ENCODE measurements at places on chromosomes 1 and 21.

DNA sequence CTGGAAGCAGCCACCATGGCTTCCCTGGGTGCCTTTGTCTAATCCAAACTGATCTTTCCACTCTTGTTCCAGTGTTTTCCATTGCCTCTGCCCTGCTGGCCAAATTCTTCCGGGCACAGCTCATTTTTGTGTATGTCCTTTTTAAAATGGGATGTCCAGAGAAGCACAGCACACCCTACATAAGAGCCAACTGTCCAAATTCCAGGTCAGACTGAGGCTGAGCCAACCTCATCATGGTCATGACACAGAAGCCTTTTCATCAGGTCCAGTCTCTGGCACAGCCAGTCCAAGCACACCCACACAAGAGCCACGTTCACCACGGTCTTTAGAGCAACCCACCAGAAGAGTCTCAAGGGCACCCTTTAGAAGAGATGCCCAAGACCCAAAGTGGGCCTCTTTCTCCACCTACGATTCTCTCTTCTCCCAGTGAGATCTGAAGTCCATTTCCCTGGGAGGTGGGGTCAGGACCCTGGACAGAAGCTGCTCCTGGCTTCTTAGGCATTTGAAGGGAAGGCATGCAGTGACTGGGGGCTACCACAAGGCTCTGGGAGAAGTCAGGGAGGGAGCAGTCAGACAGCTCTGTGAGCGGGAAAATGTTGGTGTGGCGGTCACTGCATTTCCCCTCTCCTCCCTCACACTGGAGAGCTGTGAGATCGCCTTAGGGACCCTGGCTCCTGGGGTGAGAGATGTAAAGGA lies 53.2 kb downstream of the SYT2 start:
- no peak for DNase-seq

- no peak for DNase-seq
Observed at GRCh38 chr1:74767490-74767889, 34.5 kb downstream of the TYW3 start.

DNA sequence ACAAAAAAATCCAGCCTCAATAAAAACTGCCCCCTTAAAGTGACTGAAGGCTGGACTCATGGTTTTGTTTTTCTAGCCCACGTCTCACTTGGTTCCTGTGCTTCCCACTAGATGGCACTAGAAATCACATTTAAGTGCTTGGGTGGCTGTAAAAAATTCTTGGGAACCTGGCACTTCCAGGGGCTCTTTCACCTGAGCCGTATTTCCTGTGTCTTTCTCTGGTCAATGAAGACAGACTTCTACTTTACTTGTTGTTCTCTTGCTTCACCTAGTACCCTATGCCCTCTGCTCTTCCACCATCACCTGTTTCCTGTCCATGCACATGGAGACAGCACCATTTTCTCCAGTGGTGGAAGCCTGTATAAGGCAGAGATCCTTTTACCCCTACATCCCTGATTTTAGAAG lies 20.0 kb downstream of the METTL13 start:
- DNase-seq, result no peak

GRCh38 chr1:6126028-6126427 lies 54.1 kb downstream of the CHD5 start:
- DNase-seq, result no peak

DNA sequence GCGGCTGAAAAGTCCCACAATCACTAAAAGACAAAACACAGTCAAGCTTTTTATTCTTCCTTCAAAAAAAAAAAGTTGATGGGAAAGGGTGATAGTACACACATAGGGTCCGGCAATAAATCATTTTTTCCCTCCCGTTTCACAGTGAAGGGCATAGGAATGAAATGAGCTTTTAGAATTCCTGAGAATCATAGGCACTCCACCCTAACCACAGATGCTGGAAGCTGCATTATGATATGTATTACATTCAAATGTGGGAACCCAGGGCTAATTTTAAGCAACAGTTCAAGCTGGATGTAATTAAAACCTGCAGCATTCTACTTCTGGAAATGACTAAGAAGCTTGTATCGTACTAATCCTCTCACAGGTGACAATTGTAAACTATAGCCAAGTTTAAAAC lies 75.7 kb upstream of the KCNJ15 start:
- DNase-seq, result no peak

All from right hindlimb (tissue), 1 donor.